ENCODE measurements at places on chromosomes 2 and 18.

- peak; percentile 9 for DNase-seq
These were observed 223.9 kb downstream of the MYT1L start for GRCh38 chr2:2107141-2107540.

GRCh38 chr2:73697606-73698005 is 39.5 kb downstream of the TPRKB start:
- no peak for DNase-seq

GRCh38 chr2:3465844-3466481 is 53.4 kb downstream of the ADI1 start:
- DNase-seq = no peak

DNA sequence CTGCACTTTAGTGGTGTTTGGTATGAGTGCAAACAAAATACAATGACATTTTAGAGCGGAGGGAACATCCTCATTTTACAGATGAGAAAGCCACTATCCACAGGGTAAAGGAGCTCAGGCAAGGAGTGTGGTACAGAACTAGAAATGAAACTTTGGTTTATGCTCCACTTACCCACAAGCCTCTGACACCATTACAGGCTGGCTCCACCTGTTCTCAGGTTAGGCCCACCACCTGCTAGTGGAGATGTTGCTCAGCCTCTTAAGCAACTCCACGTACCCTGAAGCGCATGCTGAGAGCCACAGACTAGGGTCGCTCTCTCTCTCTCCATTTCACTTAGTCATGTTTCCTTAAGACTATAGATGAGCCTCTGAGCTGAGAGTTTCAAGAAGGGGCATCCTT is 130.0 kb downstream of the MBD2 start:
- DNase-seq = no peak

DNA sequence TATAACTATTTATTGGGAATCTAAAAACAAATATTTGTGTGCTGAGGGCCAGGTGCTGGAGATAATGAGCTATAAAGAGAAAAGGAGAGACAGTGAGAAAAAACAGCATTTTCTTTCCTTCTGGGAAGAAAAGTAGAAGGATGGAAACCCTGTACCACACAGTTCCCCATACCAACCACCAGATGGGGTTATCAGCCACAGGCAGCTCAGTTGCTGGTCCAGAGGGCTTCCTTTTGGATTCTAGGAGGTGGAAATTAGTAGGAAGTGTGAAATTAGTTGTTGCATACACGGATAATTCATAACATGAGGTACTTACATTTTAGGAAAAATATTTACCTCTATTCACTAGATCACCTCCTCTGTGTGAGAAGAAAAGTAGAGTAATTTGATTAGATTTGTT is 237.0 kb upstream of the FOSL2 start:
- no peak for DNase-seq

- no peak for DNase-seq
These were observed 138.8 kb downstream of the ATAD2B start for GRCh38 chr2:23788100-23788499.

- no peak for DNase-seq
These were observed 203.5 kb upstream of the UBE2E3 start for GRCh38 chr2:180776921-180777320.

GRCh38 chr2:1584051-1584531 is 160.2 kb downstream of the PXDN start:
- no peak for DNase-seq

DNA sequence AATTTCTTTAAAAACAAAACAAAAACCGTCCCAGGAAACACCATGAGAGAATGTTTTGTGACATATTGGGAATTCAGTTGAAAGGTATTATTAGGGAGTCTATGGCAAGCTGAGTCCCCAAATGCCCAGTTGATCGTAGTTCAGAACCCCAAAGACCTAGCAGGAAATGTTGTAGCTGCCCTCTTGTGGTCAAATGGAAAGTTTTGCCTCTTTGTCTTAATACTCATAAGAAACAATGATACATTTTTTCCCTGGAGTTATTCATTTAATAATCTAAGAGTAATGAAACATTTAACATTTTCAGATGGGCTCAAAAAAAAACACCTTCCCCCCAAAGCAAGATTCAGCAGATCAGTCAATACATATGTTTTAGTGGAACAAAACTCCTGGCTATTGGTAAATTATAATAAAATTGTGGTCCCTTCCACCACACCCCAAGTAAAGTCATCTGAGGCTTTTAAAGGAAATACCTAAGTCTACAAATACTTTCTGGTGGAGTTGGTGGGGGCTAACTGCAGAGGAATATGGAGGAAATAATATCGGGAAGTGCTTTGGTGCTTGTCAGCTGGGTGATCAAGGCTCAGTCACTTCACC is 37.8 kb upstream of the EFEMP1 start:
- DNase-seq = peak; percentile 32

GRCh38 chr18:12770469-12771219 is 67.8 kb downstream of the PSMG2 start:
- DNase-seq = no peak

DNA sequence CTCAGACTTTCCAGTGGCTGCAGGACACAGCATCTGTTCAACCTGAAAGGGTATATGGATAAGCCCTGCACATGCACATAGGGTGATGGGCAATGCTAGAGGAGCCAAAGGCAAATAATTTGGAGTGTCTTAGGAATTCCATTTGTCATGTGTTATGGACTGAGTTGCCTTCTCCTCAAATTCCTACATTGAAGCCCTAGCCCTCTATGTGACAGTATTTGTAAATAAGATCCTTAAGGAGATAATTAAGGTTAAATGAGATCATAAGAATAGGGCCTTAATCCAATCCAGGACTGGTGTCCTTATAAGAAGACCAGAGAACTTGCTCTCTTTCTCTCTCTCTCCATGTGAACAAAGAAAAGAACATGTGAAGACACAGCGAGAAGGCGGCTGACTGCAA is 42.9 kb upstream of the CREG2 start:
- no peak for DNase-seq

DNA sequence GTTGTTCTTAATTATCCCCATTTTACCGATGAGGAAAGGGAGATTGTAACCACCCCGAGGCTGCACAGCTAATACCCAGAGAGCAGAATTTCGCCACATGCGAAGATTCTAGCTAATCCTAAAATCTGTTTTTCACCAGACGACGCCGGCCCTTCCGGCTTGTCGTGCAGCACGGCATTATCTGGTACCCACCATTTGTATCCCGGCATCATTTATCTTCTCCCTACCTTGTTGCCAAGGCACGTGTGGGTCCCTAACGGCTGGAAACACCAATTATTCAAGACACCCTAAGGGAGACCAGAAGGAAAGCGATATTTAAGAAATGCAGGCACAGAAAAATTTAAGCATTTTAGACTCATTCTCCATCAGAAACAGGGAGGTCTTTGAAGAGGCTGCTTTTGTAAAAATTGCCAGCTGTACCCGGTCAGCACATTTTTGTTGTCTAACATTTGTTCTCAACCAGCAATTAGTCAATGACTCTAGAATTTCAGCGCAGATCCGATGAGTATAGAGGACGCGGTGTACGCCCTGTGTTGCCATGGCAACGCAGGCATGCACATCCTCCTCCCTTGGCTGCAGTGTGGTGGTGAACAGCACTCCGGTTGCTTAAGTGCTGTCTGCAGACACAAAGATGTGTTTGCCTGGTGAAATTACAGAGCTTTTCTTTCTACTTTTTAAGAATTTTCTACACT is 111.6 kb downstream of the AGAP1 start:
- peak; percentile 42 for DNase-seq

DNA sequence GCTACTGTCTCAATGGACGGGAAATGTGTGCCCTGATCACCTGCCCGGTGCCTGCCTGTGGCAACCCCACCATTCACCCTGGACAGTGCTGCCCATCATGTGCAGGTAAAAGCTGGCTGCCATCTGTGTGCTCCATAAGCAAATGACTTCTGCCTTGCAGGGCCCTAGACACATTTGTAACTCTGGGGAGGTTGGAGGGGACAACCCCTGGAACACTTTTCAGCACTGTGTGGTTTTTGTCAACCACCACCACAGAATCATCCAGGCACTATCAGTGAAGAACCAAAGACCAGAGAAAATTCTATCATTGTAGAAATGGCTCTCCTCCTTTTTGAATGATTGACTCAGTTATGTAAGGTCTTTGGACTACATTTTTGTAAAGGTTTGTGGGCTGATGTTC is 84.3 kb downstream of the FEZ2 start:
- DNase-seq = no peak

GRCh38 chr2:121151311-121152109 is 133.5 kb downstream of the TFCP2L1 start:
- no peak for DNase-seq

- DNase-seq = no peak
These were observed 590.5 kb upstream of the SLC8A1 start for GRCh38 chr2:41042343-41042742.

GRCh38 chr2:234364661-234365060 is 132.2 kb downstream of the ARL4C start:
- DNase-seq = no peak

- DNase-seq = no peak
These were observed at the start of gene SULT1C4 for GRCh38 chr2:108377815-108378630. TSS of gene SULT1C4 (plus strand) at chr2:108377954. CDS start at chr2:108378338, 384 bp downstream.

GRCh38 chr2:24920098-24920808 is at the start of gene ADCY3:
TSS of gene ADCY3 (minus strand) at chr2:24920237. CDS start at chr2:24918987, 1,250 bp downstream.
- no peak for DNase-seq

DNA sequence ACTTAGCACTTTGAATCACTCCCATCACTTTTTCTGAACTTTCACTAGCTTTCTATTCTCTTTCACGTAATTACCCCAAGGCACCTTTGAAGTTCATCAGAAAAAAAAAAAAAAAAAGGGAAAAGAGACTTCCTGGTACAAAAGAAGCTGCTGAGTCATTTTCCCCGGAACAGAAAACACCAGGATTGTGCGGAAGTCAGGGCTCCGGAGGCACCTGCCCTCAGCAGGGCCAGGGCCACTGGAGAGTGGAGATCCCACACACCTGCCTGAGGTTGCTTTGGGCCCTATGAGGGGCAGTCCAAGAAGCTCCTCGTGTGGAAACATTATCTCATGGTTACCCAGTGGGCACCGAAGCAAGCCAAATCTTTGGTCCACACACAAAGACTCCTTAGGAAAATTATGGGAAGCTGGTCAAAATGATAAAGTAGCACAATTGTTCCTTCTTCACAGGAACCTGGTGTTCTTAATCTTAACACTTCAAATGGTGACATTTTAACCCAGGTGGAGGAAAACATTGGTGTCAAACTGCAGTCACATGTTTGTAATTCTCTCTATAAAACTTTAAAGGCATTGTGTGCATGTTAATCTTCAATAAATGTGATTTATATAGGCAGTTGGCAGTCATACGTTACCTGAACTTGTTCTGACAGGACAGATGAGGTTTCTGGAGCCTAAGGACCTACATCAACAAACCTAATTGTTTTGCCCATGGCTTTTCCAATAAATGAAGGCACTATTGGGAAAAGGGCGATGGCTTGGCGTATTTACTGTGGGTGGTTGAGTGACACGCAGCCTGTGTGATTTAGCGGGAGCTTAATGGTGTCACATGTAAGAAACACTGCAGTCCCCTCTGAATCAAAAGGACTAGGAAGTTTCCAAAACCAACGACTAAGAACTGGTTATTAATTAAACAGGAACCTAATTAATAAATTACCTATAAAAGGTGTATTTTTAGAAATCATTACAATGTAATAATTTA is 23.4 kb upstream of the FAM110C start:
- DNase-seq = no peak

DNA sequence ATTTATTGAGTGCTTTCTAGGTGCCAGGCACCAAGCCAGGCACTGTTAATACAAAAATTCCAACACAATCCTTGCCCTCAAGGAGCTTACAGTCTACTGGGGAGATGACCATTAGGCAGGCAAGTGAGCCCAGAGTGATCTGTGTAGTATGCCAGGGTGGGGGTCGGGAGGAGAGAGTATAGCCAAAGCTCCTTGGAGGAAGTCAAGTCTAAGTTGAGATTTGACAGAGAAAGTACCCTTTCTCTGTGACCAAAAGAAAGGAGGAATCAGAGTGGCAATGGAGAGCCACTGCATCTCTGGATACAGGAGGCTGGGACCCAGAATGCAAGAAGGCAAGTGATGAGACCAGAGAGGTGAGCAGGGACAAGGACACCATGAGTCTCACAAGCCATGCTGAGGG is 7.5 kb downstream of the ANKRD53 start:
- DNase-seq = no peak

- DNase-seq = no peak
These were observed 1.9 kb downstream of the TANC1 start for GRCh38 chr2:158970241-158970751.

DNA sequence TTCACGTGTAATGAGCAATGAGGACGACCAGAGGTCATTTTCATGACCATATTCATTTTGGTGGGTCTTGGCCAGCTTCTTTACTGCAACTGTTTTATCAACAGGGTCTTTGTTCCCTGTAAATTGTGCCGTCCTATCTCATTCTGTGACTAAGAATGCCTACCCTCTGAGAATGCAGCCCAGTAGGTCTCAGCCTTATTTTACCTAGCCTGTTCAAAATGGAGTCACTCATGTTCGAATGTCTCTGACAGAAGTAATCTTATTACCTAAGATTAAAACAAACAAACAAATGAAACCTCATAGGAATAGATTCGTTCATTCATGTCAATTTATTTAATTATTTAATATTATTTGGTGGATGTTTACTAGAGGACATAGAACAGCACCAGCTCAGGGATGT is 714.8 kb downstream of the ADCYAP1 start:
- no peak for DNase-seq

- no peak for DNase-seq
These were observed 550 bp downstream of the MYL12B start for GRCh38 chr18:3262234-3263131.

DNA sequence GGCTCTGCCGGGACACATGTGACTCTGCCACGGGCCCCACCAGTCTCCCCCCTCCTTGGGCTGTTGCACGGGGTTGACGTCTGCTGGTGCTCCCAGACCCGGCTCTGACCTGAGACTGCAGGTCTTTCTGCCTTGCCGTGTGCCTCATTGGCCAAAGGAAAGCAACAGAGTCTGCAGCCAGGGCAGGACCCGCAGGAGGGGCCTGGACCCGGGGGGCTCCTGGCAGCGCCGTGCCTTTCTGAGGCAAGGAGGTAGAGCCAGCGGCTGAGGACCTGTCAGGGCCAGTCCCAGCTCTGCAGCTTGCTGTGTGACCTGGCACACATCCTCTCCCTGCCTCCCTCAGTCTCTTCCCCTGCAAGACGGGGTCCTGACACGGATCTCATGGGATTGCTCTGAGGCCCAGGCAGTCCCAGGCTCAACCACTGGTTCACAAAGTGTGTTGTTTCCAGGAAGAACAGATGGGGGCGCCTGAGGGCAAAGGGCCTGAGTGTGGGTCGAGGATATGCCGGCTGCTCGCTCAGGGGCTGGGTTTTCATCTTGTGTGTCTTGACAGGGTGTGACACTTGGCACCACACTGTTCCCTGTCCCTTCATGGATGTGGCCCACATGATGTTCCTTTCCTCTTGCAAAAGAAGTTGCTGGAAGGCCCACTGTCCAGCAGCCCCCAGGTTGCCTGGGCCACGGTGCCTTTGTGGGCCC is 9.0 kb downstream of the CAPN10 start:
- no peak for DNase-seq

- no peak for DNase-seq
These were observed 343.7 kb downstream of the INSIG2 start for GRCh38 chr2:118431997-118432396.

DNA sequence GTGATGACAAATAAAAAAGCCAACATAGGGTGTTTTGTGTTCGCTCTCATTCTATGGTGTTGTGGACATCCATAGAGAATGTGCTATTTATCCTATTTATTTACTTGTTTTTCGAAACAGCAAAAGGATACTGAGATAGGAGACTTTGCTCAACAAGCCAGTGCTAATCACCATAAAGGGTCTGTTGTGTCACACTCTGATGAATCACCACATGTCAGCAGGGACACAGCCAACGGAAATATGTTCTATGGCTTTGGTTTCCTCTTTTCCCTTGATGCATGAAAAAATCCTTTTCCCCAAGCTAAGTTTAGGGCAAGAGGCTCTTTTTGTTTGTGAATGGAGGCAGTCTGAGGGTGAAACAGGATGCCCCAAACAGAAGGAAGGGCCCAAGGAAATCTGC is 154.3 kb downstream of the RNF152 start:
- DNase-seq = no peak

Measured in NCI-H1092 (cell line).